ENCODE measurements at places on chromosomes 6 and 20.

- no peak for DNase-seq
These were observed 853.6 kb downstream of the C6orf118 start for GRCh38 chr6:164455835-164456234.

DNA sequence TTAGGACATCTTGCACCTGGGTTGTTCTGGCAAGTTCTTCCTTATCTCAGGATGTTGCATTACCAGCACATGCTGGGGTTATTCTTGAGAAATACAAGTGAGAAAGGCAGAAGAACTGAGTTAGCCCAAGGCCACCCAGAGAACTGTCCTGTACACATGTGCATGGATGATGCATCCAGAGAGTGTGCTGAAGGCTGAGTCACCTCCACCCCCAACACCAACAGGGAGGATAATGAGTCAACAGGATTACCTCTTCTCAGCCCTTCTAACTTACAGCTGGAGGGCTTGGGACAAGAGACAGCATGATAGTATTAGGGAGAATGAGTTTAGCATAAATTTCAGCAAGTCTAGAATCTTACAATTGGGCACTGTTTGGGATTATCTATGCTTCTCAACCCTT lies 8.5 kb downstream of the SCGN start:
- peak; percentile 4 for DNase-seq

DNA sequence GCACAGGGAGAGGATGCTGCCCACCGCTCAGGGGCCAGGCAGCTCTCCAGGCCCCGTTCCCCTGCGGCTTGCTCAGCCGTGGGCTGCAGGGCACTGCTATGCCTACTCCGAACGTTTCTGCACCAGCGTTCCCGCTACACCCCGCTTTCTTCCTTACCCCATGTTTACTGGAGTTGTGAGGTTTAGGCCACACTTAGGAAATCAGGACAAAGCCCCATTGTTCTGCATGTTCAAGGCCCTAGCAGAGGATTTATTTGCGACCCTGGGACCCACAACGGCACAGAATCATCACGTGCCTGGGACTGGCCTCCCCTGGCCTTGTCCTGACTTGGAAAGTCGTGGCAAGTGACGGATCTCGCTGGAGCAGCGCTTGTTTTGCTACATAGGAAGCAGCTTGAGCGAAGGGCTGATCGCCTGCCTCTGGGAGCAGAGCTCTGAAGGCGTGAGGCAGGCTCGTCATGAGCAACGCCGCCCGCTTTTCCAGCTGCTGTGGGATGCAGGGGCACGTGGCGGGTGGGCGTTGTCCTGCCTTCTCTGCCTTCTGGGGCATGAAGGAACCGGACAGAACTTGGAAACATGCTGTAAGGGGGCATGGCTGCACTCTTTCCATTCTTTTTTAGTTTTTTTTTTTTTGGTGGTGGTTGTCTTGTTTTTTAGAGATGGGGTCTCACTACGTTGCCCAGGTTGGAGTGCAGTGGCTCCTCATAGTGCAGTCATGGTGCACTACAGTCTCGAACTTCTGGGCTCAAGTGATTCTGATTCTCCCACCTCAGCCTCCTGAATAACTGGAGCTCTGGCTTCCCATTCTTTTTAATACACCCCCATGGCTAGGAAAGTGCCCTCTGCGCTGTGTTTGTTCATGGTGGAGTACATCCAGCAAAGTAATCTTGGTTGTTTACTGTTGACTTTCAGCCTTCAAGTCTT lies 14.6 kb upstream of the TMEM181 start:
- no peak for DNase-seq

DNA sequence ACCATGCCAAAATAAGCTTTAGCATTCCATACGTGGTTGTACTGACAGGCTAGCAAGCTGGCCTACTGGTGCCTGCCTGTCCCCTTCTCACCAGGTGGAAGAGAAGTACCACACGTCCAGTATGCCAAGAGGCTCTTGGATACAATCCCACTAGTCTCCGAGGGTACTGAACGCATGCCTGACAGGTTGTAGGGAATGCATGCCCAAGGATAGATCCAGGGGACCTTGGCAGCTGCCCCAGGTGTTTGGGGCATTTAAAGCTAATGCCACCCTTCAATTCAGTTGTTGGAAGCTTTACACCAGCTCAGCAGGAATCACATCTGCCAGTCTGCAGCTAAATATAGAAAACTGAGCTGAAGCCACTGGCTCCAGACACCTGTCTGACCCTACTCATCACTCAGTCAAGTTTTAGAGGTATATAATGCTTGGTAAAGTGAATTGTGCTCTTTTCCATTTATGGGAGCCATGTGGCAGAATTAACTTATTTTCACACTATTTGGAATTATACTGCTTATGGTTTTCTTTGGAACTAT lies 4.9 kb downstream of the TUBB2B start:
- DNase-seq: no peak

DNA sequence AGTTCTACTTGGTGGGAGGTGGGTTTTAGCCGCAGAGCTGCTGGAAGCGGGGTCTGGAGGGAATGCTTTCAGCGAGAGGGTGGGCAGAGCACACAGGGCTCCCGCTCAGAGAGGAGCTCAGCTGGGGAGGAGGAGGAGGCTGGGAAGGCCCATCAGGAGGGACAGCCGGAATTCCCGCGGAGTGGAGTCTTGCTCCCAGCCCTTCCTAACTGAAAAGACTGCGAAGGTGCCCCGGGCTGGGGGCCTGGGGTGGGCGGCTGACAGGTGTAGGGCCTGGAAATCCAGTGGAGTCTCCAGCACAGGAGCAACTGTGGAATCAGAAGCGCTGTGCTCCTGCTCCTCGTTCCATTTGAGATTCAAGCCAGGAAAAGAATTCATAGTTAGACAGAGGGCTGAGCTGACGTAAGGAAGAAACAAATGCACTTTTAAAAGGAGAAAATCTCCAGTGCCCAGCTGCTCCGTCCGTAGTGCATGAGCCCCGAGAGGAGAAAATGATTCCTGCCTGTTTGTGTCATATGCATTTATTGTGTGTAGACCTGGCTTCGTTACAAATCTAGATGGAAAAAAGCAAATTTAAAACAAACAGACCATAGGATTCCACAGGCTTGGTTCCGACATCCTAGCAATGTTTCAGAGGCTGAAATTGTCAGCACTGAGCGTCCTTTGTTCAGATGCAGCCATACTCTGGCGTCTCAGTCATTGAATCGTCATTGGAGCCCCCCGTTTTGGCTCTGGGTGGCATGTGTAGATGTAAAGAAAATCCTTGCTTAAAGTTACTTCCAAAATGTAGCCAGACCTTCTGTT lies 197.7 kb downstream of the SMOC2 start:
- DNase-seq: no peak

GRCh38 chr6:112480553-112480952 lies 133.4 kb downstream of the RFPL4B start:
- no peak for DNase-seq

DNA sequence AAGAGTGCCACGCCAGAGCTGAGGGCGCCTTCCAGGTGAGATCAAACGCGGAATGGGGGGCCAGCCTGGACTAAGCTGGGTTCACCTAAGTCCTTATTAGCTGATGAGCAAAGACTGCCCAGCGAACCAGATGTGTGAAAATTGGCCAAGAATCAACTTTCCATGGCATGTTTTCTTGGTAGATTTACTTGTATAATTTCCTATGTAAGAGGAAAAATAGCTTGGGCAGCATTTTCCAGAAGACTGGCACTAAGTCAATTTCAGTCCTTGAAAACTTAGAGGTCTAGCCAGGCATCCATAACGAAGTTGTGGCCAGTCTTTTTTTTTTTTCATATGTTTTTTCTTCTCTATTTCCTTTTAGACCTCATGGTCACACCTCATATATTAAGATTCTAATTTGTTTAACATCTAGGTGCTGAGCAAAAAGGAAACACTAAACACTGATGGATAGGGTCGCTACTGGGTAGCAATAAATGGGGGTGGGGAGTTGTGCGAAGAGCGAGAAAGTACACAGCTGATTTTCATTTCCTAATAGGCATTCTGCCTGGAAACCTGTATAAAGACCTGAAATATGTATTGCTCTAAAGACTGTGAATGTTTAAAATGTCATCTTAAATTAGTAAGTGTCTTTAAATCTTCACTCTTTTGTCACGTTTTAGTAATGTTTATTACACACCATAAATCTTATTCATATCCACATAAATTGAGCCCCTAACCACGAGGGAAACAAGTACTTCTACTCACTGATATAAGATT lies 188.8 kb downstream of the CD83 start:
- DNase-seq: no peak

- no peak for DNase-seq
These were observed 36.3 kb upstream of the RNF8 start for GRCh38 chr6:37317312-37318038.

GRCh38 chr6:47357827-47358226 lies 48.1 kb upstream of the TNFRSF21 start:
- DNase-seq: no peak

GRCh38 chr20:48041078-48041780 lies 255.9 kb upstream of the SULF2 start:
- DNase-seq: no peak

DNA sequence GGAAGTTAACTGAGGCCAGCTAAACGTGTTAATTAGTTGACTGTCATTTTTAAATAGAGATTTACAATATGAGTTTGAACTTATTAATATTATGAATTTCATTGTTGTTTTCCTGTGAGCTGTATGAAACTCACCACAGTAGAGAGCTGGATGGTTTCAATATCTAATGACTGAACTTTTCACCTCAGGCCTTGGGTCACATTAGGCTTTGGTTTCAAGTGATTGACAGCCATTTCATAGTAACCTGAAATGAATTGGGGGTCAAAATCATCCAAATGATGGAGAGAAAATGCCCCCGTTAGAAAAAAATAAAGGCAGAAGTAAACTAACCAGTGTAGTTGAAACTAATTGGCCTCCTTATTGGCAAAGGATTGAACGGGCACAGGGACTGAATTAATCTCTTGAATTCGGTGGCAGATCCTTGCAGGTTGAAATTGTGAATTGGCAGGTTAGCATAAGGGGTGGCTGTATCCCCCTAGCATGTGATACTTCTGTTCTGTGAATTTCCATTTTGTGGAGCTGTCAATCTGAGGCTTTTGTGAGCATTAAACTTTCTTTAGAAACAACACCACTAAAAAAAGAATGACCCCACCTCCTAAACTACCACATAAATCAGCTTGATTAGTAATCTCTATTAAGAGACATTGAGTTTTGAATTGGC lies 155.1 kb upstream of the MMS22L start:
- no peak for DNase-seq

GRCh38 chr20:41617059-41617901 lies 897 bp downstream of the CHD6 start:
- no peak for DNase-seq

DNA sequence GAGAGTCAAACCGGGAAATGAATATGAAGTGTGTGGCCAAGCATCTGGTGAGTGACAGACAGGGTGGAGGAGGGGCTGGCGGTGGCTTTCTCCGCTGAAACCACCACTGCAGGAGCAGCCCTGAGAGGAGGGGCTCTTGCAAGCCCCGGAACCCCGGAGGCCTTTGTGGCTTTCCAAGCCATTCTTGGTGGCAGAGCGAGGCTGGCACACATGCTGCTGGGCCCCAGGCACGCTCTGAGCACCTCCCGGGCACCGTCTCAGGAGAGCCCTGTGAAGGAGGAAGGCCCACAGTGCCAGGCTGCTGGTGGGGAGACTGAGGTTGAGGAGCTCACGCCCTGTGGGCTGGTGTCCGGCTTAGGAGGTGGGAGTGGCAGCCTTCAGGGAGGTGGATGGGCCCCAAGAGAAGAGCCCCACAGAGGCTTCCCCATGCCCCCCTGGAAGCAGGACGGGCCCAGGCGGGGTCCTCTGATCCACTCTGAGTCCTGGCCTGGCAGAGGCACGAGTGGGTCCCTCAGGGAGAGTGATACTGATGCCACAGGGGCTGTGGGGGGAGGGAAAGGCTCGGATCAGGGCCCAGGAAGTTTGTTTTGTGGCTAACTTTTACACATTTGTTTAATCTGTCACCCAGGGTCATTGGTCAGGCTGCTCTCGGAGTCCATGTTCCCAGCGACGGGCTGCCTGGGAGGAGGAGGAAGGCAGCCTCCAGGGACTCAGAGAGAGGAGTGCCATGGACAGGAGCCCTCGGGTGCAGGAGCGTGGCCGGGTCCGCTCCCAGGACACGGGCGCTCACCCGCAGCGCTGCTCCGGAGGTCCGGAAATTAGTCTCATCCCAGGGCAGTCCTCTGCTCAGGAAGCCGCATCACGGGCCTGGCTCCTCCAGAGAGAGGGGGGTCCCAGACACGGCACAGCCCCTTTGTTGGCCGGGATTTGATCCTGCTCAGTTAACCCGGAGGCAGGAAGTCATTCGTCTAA lies 170.7 kb downstream of the ERMARD start:
- DNase-seq: no peak

- peak; percentile 78 for DNase-seq
These were observed 24.8 kb downstream of the C6orf15 start for GRCh38 chr6:31087494-31088089.

- no peak for DNase-seq
These were observed 650.7 kb downstream of the KIF16B start for GRCh38 chr20:15922556-15922955.

DNA sequence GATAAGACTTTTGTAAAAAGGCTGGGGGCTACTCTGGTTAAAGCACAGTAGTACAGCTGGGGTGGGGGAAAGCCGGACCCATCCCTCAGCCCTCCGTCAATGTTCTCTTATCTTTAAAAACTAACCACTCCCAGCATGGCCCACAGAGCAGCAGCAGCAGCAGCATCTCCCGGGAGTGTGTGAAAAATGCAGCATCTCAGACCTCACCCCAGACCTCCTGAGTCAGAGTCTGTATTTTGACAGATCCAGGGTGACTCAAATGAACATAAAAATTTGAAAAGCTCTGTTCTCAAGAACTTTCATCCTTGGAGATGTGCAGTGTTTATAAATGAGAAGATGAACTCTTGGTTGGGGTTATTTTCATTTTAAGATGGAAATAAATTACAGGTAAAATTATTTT lies 277.7 kb upstream of the ECI2 start:
- DNase-seq: no peak

DNA sequence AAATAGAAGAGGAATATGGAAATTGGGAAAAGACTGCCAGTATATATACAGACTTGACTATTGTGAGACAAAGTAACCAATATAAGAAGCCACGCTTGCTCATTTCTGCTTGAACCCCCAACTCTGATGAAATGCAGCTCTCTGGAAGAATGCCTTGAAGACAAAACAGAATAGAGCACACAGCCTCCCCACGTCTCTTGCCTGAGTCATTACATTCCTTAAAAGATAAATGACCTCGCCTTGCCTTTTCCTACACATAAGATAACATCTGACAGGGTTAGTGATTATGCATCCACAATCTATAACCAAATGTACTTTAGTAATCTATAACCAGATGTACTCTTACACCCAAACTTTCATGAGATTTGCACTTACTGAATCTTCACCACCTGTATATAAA lies 141.1 kb upstream of the EEF1E1 start:
- DNase-seq: no peak

- DNase-seq: no peak
These were observed 437.8 kb downstream of the CDH26 start for GRCh38 chr20:60395991-60396390.

GRCh38 chr6:87104667-87105066 lies 9.8 kb upstream of the CGA start:
- DNase-seq: no peak
